H9 (cell line): ENCODE measurements at places on chromosomes 7 and 10. TPM values are rescaled to one million over a fixed set of nuclear protein-coding genes. Genes with fewer than 3 reads are reported as not detected.

Gene TMEM254
- 19.5 and 20.3 TPM in 2 replicates for total RNA-seq

Gene AMZ1
- 0.74 and 0.90 TPM in 2 replicates for total RNA-seq

Gene CTTNBP2
- 15.7 and 17.6 TPM in 2 replicates for total RNA-seq

Gene PAX4
- total RNA-seq: not detected in 2 replicates

Gene RNF32
- 0.83 and 0.90 TPM in 2 replicates for total RNA-seq

Gene AGFG2
- 11.2 and 12.7 TPM in 2 replicates for total RNA-seq

Gene GCC1
- 16.8 and 18.4 TPM in 2 replicates for total RNA-seq

GRCh38 chr7:127792528-127793342 is 140.7 kb downstream of the SND1 start:
- H3K36me3 ChIP-seq: no peaks in the 10 kb centered on the region; the same call in 1 of the 2 replicates
- peak; percentile 84 for DNase-seq
- no peak overlapping the region for H3K27ac ChIP-seq
- no peaks in the 10 kb centered on the region for H3K27me3 ChIP-seq
- H3K4me3 ChIP-seq: no peak overlapping the region

- no peaks in the 10 kb centered on the region for H3K4me1 ChIP-seq
- peak overlapping the region; percentile 87 for H3K4me3 ChIP-seq
- H3K27ac ChIP-seq: peak overlapping the region; percentile 33
- no peaks in the 10 kb centered on the region for H3K27me3 ChIP-seq
Measured at GRCh38 chr10:42637648-42638054, 719 bp downstream of the ZNF33B start.

GRCh38 chr7:1060315-1061072 is 16.1 kb downstream of the GPR146 start:
- H3K27me3 ChIP-seq: no peaks in the 10 kb centered on the region
- no peak overlapping the region for H3K27ac ChIP-seq
- H3K36me3 ChIP-seq: peaks cover 4% of the 10 kb centered on the region; the same call in 1 of the 3 replicates
- H3K4me3 ChIP-seq: peak overlapping the region; percentile 71
- DNase-seq: peak; percentile 65

DNA sequence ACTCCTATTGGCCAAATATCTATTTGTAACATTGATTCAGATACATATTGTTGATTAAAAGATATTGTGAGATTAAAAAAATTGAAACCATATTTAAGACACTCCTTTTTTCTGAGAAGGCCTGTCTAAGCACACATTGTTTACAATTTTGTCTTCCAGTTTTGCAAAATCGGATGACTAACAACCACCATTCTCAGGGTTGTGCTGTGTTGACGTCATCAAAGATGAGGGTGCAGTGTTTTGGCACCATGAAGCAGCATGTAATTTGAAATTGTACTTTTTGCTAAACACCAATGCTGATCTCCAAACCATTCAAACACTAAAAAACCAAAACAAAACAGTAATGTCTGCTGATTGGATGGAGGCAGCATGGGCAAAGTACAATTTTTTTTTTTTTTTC is 7.4 kb downstream of the CREB5 start:
- H3K27ac ChIP-seq: no peak overlapping the region
- no peak for DNase-seq
- H3K27me3 ChIP-seq: no peaks in the 10 kb centered on the region
- H3K4me3 ChIP-seq: no peak overlapping the region
- H3K4me1 ChIP-seq: no peaks in the 10 kb centered on the region

DNA sequence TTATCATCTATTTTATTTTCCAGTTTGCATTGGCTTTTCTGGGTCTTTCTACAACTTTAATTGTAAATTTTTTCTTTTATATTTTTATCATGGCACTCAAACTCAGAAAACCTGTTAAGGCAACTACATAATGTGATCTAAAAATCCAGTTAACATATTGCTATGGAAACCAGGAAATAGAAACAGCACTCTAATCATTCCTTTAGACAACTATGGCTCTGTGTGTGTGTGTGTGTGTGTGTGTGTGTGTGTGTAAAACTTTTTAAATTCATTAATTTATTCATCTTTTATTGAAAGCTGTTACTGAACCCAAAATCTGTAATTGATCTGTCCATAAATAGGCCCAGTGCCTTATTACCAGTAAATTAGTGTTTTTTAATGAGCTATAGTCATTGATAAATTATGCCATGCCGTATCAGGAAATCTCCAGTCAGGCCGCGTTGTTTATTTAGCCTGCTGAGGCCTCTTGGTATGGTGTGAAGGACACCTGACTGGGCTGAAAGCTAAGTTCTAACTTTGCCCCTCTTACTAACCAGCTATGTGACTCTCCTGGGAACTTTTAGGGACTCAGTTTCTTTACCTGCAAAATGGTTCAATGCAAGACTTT is 1.5 kb upstream of the MET start:
- H3K27me3 ChIP-seq: no peaks in the 10 kb centered on the region; the same call in 1 of the 2 replicates
- no peak overlapping the region for H3K4me3 ChIP-seq

DNA sequence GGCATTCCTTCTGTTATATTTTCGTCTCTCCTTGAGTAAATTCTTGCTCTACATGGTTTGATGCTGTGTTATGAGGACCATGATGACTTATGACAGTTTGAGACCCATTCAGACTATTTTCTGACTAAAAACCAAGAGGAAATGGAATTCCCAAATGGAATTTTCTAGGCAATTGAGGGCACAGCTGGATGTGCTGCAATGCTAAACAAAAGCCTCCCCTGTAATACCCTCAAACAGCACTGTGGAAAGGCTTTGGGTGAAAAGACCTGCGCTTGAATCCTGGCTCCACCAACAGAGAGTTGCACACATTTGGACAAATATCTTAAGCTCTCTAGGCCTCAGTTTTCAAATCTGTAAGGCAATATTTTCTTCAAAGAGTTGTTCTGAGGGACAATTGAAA is 129.1 kb downstream of the PRKG1 start:
- no peak overlapping the region for H3K4me3 ChIP-seq
- no peaks in the 10 kb centered on the region for H3K36me3 ChIP-seq
- H3K27ac ChIP-seq: no peak overlapping the region
- DNase-seq: no peak

- H3K4me1 ChIP-seq: no peaks in the 10 kb centered on the region
- H3K27ac ChIP-seq: no peak overlapping the region
- DNase-seq: no peak
- H3K36me3 ChIP-seq: no peaks in the 10 kb centered on the region
Measured at GRCh38 chr10:24465124-24465874, 256.4 kb downstream of the KIAA1217 start.

DNA sequence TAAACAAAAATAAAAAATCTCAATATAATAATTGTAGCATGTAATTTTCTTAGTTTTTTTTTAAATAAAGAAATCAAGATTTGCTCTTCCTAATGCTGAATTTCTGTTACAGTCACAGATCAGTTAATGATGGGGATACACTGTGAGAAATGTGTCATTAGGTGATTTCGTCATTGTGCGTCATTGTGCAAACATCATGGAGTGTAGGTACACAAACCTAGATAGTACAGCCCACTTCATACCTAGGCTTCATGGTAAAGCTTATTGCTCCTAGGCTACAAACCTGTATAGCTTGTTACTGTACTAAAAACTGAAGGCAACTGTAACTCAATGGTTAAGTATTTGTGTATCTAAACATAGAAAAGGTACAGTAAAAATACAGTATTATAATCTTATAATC is 74.4 kb upstream of the LSM8 start:
- DNase-seq: no peak
- H3K36me3 ChIP-seq: peaks cover 9% of the 10 kb centered on the region
- no peak overlapping the region for H3K27ac ChIP-seq

GRCh38 chr10:5442065-5442989 is 30.0 kb downstream of the NET1 start:
- H3K4me1 ChIP-seq: no peaks in the 10 kb centered on the region
- no peaks in the 10 kb centered on the region; the same call in 1 of the 2 replicates for H3K36me3 ChIP-seq
- no peak overlapping the region for H3K27ac ChIP-seq
- no peak overlapping the region for H3K4me3 ChIP-seq
- no peak for DNase-seq

- no peak for DNase-seq
- no peak overlapping the region for H3K4me3 ChIP-seq
- no peaks in the 10 kb centered on the region for H3K27me3 ChIP-seq
- H3K36me3 ChIP-seq: no peaks in the 10 kb centered on the region
- H3K4me1 ChIP-seq: 0 out of 2 replicates have a peak, but pooled peaks cover 2% of the 10 kb centered on the region
- no peak overlapping the region for H3K27ac ChIP-seq
Measured at GRCh38 chr7:134903073-134903790, 83.1 kb upstream of the AGBL3 start.

DNA sequence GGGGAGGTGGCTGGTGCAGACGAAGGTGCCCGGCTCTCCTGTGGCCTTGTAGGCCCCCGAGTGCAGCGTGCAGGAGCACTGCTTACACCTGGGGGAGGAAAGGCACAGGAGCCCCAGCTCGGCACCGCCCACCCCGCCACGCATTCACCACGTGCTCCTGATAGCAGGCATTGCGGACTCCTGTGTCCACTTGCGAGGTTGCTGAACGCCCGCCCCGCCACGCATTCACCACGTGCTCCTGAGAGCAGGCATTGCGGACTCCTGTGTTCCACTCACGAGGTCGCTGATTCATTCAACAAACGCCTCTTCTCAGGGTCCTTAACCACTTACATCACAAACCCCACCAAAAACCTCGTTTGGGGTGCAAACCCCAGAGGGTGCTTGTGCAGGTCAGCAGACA is 13.9 kb downstream of the MICALL2 start:
- DNase-seq: no peak
- no peak overlapping the region for H3K27ac ChIP-seq
- no peaks in the 10 kb centered on the region for H3K4me1 ChIP-seq
- no peak overlapping the region for H3K4me3 ChIP-seq
